ENCODE measurements at places on chromosomes 6 and 20.

GRCh38 chr6:43308101-43308989, at the start of gene CRIP3:
CRIP3 (minus strand) TSS chr6:43308826; CDS start chr6:43308792, 34 bp downstream.
- peak; percentile 16 for DNase-seq

DNA sequence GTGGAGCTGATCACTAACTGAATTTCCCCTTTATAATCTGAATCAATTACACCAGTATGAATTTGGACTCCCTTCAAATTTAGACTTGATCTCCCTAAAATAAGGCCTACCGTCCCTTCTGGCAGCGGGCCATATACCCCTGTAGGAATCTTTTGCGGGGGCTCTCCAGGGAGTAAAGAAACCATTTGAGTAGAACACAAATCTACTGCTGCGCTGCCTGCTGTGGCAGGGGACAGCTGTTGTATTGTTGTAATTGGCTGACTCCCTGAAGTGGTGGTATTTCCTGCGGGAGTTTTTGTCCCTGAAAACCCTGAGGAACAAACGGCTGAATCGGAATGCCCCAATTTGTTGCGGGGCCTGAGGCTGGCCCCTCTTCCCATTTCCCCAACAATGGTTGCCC, 16.0 kb upstream of the PTCRA start:
- DNase-seq = no peak

DNA sequence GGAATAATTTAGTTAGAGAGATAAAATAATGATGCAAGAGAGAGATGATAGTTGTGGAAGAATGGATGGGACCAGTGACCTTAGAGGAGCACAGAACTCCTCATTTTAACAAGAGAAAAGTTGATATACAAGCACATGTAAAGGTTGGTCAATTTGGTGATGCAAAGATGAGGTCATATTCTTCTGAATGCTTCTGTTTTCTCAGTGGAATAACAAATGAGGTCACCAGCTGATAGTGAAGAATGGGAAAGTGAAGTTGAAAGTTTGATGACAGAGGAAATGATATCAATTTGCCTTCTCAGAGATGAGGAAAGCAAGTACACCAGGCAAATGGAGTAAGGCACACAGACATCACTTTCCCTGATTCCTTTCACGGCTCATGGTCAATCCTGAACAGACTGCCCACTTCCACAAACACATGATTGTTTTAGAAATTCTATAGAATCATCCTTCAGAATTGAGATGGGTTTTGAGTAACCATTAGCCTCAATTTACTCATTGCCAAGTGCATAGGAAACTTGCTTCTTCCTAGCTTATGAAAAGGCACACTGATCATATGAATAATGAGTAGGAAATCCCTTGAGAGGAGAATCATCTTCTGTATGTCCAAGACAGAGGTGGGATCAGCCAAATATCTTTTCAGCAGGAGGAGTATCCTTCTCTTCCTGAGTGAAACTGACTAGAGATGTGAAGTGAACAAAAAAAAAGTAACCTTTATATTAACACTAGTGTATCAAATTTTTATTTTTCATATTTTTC, 82.4 kb upstream of the TCF21 start:
- DNase-seq = no peak

GRCh38 chr20:2751878-2752566, 48.4 kb downstream of the CPXM1 start:
- DNase-seq = peak; percentile 37

DNA sequence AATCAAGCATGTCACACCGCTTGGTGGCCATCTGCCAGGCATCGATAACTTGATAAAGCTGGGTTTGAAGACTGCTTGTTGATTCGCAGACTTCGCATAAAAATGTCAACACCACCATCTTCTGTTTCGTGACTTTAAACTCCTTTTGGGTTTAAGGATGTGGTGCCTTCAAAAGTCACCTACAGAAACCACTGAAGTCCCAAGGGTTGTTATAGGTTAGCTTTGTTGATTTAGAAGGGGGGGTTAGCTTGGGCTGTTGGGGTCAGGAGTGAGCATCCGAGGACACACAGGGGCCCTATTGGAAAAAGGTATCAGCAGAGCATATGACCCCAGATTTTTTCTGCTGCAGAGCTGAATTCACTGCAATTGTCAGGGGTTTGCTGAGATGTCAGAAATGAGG, 76.7 kb upstream of the SSTR4 start:
- DNase-seq = no peak

Measured in T follicular helper cell (primary cell).